Activated effector memory CD4-positive, alpha-beta T cell treated with Interleukin-2 at 50 U/mL for 16 hours (primary cell): ENCODE measurements at places on chromosomes 7 and 10.
A peak's percentile ranks its signal among the peaks of the same experiment; 100 is the strongest.

GRCh38 chr10:61184429-61184828 lies 240.4 kb upstream of the RHOBTB1 start:
- DNase-seq: no peak

- DNase-seq: peak; percentile 84
Observed at GRCh38 chr10:1056326-1057105, at the start of gene WDR37. WDR37 (plus strand) TSS chr10:1056385; CDS start chr10:1072156, 15,771 bp downstream.

DNA sequence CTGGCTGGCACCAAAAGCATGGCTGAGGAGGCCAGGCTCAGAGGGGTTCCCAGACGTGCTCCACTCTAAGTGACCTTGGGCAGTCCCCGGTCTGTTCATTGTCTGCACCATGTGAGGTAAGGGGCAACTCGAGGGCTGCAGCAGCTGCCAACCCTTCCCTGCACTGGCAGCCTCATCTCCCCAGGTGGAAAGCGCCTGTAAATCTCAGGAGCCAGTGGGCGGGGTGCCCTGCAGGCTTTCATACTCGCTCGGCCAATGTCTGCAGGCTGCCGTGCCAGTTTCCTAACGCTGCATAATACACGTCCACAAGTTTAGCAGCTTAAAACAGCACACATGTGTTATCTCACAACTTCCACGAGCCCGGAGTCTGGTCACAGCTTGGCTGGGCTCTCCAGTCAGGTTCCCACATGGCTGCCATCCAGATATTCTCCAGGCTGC lies 12.6 kb upstream of the GDF10 start:
- DNase-seq: no peak

GRCh38 chr7:29145553-29146056 lies 732 bp downstream of the CPVL start:
- no peak for DNase-seq

- peak; percentile 13 for DNase-seq
Observed at GRCh38 chr7:128830231-128831177, at the start of gene FLNC. FLNC (plus strand) TSS chr7:128830406; CDS start chr7:128830638, 232 bp downstream.

GRCh38 chr7:144786079-144786478 lies 49.8 kb downstream of the TPK1 start:
- DNase-seq: no peak

- DNase-seq: no peak
Observed at GRCh38 chr7:9149499-9150082, 716.2 kb downstream of the NXPH1 start.

- no peak for DNase-seq
Observed at GRCh38 chr10:8043569-8044306, 10.8 kb upstream of the GATA3 start.

DNA sequence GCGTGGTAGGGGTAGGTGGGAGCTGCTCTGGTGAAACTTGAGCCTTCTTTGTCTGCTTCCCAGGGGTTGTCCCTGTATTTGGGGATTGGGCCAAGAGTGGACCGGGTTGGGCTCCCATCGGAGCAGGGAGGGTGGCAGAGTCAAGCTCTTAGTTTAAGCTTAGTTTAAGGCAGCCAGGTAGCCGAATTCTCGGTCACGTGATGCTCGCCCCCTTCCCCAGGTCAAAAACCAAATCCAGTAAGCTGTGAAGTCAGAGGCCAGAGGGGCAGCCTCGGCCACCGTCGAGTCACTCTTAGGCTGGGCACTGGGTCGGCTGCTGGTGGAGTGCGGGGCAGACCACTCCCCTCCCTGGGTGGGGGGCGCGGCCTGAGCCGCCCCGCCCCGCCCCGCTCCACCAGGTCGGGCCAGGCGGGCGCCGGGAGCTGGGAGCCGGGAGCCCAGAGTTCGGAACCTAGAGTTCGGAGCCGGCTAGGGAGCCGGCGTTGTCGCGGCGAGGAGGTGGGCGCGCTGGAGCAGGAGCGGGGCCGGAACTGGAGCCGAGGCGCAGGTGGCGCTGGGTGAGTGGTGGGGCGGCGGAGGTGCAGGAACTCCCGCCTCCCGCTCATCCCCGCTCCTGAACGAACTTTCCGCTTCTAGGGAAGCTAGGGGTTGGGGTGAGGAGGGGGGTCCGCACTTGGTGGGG lies 2.8 kb upstream of the LZTS2 start:
- peak; percentile 33 for DNase-seq

GRCh38 chr7:96740130-96740529 lies 30.5 kb upstream of the SEM1 start:
- no peak for DNase-seq

- no peak for DNase-seq
Observed at GRCh38 chr7:76196786-76197185, 4.9 kb upstream of the SRRM3 start.

GRCh38 chr7:28726555-28726954 lies 231.6 kb downstream of the TRIL start:
- DNase-seq: no peak

GRCh38 chr7:95687759-95688343 lies 84.5 kb upstream of the DYNC1I1 start:
- no peak for DNase-seq

DNA sequence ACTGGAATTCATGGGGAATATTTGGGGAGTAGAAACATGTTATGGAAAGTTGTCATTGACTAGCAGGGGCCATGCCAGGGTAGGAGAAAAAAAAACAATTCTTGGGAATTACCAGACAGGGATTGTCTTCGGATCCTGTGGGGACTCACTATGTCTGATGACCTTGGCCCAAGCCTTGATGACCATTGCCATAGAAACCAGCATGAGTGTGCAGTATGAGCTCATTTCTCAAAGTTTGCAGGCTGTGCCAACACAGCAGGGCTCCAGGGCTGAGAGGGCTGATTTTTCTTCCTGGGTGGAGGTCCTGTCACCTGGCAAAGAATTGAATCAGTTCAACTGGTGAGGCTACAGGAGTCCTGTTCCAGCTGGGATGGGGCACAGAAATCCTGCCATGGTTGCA lies 198.3 kb downstream of the ADRA2A start:
- no peak for DNase-seq

GRCh38 chr10:100779329-100779728 lies 33.9 kb downstream of the PAX2 start:
- no peak for DNase-seq

DNA sequence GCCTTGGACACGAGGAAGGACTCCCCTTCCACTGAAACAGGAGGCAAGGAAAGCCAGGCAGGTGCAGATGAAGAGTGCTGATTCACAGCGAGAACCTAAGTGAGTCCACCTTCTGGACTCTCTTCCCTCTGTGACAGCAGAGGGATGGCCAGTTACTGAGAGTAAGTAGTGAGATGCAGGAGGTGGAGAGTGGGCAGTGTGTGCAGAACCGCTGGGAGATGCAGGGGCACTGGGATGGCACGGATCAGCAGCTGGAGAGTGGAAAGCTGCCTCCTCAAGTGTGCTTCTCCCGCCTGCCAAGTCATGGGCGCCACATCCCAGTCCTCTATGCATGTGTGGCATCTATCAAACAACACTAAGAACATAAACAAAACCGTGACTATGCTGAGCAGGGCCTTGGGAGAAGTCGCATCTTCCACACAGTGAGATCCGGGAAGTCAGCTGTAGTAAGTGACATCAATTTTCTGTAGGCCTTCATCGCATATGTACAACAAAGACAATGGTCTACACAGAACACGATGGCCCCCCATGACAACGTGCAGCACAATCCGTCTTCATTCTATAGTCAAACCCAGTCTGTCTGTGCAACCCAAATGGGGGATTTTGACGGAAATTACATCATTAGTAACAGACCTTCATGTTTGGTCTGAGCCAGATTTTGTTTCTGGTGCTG lies 217.4 kb upstream of the KLF14 start:
- DNase-seq: no peak

DNA sequence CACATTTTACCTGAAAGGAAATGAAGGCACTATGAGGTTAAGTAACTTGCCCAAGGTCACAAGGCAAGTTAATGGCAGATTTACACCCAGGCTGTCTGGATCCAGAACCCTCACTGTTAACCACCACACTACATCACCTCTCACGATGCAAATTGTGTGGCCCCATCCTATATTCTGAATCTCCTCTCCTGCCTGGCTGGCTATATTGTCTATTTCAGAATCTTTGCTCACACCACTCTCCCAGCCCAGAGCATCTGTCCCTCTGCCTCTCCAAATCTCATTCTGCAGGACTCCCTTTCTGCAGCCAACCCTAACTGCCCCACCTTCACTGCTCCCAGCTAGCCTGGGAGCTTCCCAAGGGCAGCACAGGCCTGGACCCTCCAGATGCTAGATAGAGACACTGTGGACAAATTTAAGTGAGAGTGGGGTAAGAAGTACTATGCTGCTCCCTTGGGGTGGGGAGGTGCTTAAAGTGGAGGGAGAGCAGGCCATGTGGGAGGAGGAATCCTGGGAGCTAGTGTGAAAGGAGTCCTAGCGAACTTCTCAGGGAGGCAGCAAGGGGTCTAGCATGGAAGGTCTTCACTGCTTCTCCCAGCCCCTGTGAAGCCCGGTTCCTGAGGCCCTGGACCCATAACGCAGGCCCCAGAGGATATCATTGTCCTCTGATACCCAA lies 786 bp downstream of the CUEDC2 start:
- no peak for DNase-seq

- no peak for DNase-seq
Observed at GRCh38 chr7:135708041-135708440, 19.9 kb downstream of the SLC13A4 start.

GRCh38 chr7:158651968-158652565 lies 52.5 kb downstream of the NCAPG2 start:
- DNase-seq: no peak

- no peak for DNase-seq
Observed at GRCh38 chr7:73864981-73865711, 4.2 kb downstream of the TMEM270 start.

DNA sequence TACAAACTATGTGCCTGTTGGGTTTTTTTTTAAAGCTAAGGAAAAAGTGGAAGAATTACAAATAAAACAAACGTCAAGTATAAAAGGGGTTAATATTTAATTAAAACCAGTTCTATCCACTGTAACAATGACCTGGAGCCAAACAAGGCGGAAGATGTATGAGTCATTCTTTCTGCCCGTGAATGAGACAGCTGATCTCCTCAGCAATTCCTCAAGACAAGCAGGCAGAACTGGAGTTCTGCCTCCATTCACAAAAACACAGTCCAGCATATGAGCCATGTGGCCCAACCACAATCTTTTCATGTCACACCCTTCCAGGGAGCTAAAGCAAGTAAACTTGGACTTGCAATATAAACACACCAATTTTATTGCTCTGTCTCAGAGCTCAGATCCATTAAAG lies 8.4 kb downstream of the ETV1 start:
- no peak for DNase-seq

GRCh38 chr7:27339478-27339877 lies 96.9 kb downstream of the EVX1 start:
- no peak for DNase-seq

- no peak for DNase-seq
Observed at GRCh38 chr10:33754052-33754451, 419.6 kb upstream of the NRP1 start.

DNA sequence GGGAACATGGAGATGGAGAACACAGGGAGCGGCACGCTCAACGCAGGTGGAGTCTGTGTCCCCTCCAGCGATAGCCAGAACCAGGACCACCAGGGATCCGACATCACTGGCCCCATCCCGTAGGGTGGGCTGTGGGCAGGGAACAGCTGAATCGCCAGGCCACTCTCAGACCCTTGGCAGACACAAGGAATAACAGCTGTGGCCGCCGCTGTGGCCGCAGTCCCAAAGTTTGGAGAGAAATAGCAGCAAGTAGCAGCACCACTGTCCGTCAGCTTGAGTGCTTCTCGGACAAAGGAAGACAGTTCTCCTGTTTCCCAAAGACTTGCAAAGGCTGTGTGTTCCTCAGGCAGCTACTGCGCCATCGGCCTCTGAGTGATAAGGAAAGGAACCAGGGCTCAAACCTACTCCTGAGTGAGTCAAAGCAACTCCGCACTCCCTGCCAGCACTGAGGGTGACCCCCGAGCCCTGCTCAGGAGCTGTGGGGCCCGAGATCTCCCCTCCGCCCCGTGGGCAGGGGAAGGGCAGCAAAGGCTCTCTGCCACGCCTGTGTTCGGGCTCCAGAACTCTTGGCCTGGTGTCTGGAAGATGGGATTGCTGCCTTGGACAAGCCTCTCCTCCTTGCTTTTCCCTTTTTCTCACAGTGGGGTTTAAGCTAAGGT lies 82.3 kb upstream of the FAM20C start:
- DNase-seq: no peak

DNA sequence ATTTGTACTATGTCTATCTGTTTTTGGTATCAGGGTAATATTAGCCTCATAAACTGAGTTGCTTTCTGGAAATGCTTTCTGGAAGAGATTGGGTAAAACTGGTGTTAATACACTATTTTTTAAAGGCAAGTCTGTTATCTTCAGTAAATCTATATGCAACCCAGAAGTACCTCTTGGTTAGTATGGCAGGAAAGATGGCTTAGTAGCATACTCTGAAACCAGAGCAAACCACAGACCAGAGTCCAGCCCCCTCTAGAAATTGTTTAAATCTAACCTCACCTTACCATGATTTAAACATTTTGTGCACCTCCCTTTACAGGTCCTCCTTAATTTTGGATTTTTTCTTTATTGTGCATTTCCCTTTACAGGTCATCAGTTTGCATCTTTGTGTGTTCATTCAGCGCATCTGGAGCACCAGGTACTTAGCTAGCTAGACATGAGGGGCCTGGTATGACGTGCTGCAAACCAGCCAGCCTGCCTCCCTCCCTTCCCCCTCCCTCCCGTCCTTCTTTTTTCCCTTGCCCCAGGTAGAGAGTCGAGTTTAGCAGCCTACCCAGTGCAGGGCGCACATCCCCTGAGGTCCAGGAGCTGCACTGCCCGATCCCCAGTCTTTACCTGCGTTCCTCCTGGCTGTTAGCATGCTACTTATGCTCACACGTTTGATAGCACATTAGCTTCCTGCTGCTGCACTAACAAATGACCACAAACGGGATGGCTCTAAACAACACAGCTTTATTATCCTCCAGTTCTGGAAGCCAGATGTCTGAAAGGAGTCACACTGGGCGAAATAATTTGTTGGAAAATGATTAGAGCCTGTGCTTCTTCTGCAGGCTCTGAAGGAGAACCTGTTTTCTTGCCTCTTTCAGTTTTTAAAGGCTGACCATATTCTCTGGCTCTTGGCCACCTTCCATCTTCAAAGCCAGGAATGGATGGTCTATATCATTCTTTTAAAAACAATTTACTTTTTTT lies 299.9 kb upstream of the HABP2 start:
- DNase-seq: no peak

DNA sequence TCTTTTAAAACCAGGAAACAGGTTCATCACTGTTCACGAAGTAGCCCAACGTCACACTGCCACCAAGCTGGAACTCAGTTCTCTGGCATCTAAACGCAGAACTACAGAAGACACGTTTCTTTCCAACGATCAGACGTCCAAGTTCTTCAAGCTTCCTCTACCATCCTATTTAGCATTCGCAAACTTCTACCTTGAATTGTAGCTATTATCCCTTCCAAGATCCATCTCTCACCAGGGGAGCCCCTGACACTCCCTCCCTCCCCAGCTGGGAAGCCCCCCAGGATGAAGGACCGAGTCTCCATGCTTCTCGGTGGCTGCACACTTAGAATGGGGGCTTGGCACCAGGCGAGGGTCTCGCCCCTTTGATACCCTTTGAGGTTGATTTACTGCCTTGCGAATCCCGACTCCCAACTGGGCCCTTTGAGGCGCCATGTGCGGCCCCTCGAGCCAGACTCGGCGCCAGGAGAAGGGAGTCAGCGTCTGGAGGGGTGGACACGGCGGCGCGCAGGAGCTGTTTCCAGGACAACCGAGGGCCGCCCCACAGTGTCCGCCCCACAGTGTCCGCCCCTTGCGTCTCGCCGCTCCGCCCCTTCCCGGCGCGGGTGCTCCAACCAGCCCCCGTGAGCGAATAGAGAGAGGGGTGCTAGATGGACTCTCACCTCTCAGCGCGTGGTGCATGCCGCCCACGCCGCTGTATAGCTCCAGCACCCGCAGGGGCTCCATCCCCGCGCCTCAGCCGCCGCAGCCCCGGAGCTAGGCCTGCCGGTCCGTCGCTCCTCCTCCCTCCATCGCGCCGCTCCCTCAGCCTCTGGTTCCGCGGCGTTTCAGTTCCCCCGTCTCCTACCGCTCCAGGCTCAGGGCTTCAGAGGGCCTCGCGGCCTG lies at the start of gene TRDMT1:
TRDMT1 (minus strand) TSS at position 761 of the 882 bp plus-strand sequence; CDS start at position 723, 38 bp downstream.
- DNase-seq: peak; percentile 70
